Placental pericyte (primary cell): ENCODE measurements at places on chromosomes 16 and 17. TPM values are rescaled to one million over a fixed set of nuclear protein-coding genes. Genes with fewer than 3 reads are reported as not detected.

SLC16A11 gene
- total RNA-seq: 1.1 TPM in 1 of 2 replicates, not detected in the other

CA4 gene
- total RNA-seq: not detected in 2 replicates

PLEKHG4 gene
- total RNA-seq: 6.6 and 21.0 TPM in 2 replicates

FAM171A2 gene
- 2.2 and 3.4 TPM in 2 replicates for total RNA-seq

TBC1D3I gene
- 0.44 TPM in 1 of 2 replicates, not detected in the other for total RNA-seq

WNT9B gene
- total RNA-seq: not detected in 2 replicates

ZNF19 gene
- total RNA-seq: 2.4 and 3.3 TPM in 2 replicates

ATP1B2 gene
- total RNA-seq: not detected in 2 replicates
